ENCODE measurements at places on chromosomes 7 and 10.

DNA sequence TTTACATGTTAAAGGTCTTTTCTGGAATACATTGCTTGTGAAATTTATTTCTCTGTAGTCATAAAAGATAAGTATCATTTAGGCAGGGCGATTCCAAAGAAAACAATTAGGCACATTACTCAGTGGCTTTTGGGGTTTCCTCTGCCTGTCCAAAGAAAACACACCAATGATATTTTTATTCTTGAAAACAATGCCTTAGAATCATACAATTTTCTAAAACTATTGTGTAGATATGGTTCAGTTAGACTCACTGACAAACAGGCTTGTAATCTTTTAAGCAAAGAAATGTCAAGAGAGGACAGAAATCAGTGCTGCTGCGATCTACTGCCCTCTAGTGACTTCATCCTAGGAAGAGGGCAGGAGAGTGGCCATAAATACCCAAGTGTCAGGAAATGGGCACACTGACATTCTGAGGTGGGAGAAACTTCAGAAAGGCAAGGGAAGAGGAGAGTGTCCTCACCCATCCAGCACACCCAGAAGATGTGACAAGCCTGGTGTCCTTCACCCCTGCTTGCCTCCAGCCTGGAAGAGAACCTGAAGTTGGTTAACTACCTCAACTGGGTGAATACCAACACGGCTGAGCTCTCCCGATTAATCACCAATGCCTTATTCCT lies 120.5 kb downstream of the GALNT11 start:
- peak; percentile 10 for DNase-seq

- no peak for DNase-seq
Observed at GRCh38 chr7:104790440-104790839, 223.6 kb upstream of the KMT2E start.

- no peak for DNase-seq
Observed at GRCh38 chr10:31404640-31405039, 85.6 kb downstream of the ZEB1 start.

- no peak for DNase-seq
Observed at GRCh38 chr7:74503061-74503460, 49.4 kb downstream of the GTF2IRD1 start.

DNA sequence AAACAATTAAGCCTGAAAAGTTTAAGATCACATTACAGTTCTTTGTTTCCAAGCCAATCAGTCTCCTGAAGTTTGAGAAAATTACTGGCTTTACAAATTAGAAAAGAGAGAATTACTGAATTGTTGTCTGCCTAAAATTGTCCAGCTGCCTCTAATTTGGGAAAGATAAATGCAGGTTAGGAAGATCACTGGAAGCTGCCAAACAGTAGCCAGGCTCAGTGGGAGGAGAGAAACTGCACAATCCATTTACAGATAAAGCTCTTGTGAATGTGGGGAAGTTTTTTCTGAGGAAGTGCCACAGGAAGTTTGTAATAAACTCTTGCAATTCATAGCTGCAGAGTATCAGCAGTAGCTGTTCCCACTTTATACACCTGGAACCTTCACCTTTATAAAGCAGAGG lies 100.7 kb downstream of the IQUB start:
- no peak for DNase-seq

GRCh38 chr7:116966601-116967000 lies 13.3 kb downstream of the ST7 start:
- no peak for DNase-seq

GRCh38 chr7:125462615-125463014 lies 533.0 kb upstream of the POT1 start:
- no peak for DNase-seq

- DNase-seq: peak; percentile 57
Observed at GRCh38 chr10:110861930-110862649, 9.6 kb upstream of the PDCD4 start.

- DNase-seq: no peak
Observed at GRCh38 chr10:29636178-29636577, 1.4 kb upstream of the SVIL start.

DNA sequence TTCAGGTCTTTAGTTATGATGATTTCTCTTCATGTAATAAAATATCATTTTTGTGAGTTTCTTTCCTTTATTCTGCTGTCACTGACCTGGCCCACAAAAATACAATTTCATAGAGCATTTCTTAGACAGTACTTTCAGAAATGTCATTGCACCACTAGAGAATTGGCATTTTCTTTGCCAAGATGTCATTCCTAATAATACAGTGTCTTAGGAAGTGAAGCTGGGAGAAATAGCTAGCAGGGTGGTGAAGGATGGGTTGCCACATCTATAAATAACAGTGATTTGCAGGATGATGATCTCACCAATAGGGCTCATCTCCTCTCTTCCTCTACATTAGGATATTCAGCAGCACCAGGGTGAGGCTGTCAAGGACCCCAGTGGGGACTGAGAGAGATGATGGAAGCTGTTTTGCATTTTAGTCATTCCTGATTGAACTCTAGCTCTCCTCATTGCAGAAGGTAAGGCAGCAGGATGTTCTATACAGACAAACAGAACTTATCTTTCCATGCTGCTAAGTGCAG lies 452.1 kb downstream of the NXPH1 start:
- no peak for DNase-seq

DNA sequence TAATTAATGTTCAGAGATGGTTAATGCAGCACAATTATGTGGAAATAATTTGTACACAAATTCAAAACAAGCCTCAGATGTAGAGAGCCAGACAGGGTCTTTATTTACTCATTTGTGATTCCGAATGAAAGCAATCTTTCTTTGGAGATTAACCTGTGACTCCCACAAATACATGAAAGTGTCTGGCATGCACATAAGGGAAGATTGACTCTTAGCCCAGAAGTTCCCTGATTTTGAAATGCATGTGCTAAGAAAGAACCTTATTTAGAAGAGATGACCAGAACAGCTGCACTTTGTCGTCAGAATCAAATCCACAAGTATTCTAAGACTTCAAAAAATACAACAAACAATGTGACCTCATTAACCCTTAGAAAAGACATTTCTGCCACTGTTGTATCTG lies 45.1 kb downstream of the RNLS start:
- DNase-seq: peak; percentile 35

GRCh38 chr10:102402512-102402896 lies 7.0 kb downstream of the NFKB2 start:
- DNase-seq: no peak

DNA sequence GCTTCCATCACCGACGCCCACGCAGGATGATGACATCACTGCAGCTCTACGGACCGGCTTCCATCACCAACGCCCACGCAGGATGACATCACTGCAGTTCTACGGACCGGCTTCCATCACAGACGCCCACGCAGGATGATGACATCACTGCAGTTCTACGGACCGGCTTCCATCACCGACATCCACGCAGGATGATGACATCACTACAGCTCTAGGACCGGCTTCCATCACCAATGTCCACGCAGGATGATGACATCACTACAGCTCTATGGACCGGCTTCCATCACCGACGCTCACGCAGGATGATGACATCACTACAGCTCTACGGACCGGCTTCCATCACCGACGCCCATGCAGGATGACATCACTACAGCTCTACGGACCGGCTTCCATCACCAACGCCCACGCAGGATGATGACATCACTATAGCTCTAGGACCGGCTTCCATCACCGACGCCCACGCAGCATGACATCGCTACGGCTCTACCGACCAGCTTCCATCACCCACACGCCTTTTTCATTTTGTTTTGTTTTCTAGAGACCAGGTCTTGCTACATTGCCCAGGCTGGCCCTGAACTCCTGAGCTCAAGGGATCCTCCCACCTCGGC lies 29.5 kb downstream of the GPER1 start:
- DNase-seq: no peak

DNA sequence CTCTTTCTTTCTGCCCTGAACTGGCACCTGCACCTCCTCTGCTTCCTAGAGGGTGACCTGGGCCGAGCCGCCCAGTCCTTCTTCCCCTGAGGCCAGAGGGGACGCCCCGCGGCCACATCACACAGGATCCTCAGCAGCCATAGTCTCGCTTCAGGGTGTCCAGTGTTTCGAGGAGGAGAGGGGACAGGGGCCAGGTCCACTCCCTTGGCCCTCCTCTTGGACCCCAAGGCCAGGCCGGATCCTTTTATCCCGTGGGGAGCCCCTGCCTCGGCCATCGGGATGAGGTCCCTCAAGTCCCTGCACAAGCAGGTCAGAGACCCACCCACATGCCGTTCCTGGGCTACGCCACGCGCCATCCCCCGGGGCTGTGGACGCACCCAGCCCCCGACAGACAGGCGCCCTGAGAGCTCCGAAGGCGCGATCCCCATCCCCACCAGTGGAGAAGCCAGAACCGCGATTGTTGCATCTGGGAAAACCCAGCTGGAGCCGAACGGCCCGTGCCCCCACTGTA lies 3.6 kb downstream of the BHLHA15 start:
- no peak for DNase-seq
